ENCODE measurements at places on chromosomes 2 and 18.

GRCh38 chr2:148585696-148586095 is 58.9 kb upstream of the EPC2 start:
- no peak overlapping the region for H3K27ac ChIP-seq
- no peaks in the 10 kb centered on the region for H3K36me3 ChIP-seq
- H3K4me1 ChIP-seq, result peaks cover 4% of the 10 kb centered on the region
- DNase-seq, result no peak
- peaks cover 5% of the 10 kb centered on the region for H3K27me3 ChIP-seq

DNA sequence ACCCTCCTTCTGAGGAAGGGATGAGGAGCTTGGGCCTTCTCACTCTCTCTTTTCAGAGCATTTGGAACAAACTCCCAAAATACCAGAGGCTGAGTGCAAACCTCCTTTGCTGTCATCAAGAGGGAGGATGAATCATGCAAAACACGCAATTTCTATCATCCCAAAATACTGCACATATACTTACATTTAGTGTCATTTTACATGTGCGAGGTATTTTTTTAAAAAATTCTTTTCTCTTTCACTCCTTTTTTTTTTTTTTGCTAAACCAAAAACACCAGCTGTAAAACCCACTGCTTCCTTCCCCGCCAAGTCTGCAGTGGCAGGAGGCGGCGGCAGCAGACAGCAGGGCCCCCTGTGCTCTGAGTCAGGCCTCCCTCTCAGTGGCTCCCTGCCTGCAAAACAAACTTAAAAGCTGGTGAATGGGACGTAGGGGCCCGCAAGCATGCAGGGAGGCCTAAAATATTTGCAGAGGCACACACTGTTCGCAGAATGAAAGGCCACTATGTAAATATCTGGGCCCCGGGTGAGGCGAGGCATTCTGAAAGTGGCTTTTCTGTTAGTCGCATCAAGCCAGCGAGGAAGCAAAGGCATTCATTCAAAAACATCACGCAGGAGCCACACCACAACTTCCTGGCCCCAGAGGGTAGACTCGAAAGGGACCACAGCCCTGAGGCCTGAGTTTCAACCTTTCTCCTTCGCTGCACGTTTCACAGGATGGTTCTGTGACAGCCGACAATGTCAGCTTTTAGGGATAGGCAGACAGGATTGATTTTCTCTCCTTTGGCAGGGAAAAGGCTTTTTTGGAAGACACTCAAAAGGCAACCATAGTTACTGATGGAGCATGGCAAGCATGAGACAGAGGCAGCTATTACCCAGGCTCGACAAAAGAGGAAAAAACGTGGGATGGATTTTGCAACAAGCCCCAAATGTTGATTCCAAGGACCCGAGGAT is 73.4 kb downstream of the ACTR2 start:
- H3K27me3 ChIP-seq, result peaks cover 4% of the 10 kb centered on the region
- H3K27ac ChIP-seq, result peak overlapping the region; percentile 84
- peaks cover 21% of the 10 kb centered on the region for H3K36me3 ChIP-seq
- DNase-seq, result no peak
- H3K4me1 ChIP-seq, result peaks cover 37% of the 10 kb centered on the region
- peak overlapping the region; percentile 46 for H3K4me3 ChIP-seq

DNA sequence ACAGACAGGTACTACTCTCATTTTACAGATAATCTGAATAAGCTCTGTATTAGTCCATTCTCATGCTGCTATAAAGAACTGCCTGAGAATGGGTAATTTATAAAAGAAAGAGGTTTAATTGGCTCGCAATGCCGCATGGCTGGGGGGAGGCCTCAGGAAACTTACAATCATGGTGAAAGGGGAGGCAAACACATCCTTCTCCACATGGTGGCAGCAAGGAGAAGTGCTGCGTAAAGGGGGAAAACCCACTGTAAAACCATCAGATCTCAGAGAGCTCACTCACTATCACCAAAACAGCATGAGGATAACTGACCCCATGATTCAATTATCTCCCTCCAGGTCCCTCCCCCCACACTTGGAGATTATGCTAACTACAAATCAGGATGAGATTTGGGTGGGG is 254.4 kb downstream of the KCNE4 start:
- H3K27ac ChIP-seq, result no peak overlapping the region
- H3K4me3 ChIP-seq, result no peak overlapping the region
- H3K36me3 ChIP-seq, result no peaks in the 10 kb centered on the region
- H3K4me1 ChIP-seq, result no peaks in the 10 kb centered on the region
- DNase-seq, result no peak

GRCh38 chr18:50928551-50928950 is 39.3 kb upstream of the ELAC1 start:
- H3K27me3 ChIP-seq, result no peaks in the 10 kb centered on the region
- peaks cover 67% of the 10 kb centered on the region for H3K36me3 ChIP-seq
- no peak for DNase-seq
- H3K4me1 ChIP-seq, result no peaks in the 10 kb centered on the region
- no peak overlapping the region for H3K27ac ChIP-seq
- H3K4me3 ChIP-seq, result no peak overlapping the region

DNA sequence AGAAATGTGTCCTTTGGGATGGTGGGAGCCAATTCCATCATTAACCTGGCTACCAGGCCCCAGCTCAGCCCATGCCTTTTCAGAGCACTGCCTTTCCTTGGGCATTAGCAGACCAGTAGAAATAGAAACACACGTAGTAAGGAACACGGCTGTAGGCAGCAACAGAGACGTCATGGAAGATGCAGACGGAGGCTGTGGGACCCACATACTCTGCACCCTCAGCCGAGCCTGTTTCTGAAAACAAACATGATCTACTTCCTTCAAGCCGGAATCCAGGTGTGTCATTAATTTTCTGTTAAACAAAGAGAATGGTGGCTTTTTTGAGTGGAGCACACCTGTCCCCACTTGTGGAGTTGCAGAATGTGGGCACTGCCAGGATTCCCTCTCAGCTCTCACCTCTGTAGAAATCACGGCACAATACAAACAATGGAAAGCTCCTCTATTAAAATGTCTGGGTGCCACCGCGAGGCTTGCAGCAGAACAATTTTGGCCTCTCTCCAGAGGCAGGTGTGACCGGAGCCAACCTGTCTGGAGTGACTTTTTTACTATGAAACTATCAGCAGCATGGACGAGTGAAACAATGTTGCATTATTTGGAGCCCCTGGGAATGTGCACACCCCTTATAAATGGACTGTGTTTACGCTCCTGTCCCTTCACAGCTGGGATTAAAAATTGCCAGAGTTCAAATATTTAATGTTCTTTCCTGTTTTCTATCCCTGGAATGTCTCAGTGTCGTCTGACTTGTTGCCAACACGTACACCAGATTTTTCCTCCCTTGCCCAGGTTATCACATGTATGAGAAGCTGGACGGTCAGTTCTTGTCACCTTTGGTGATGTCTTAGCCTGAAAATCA is 31.7 kb downstream of the SPP2 start:
- DNase-seq, result no peak
- no peaks in the 10 kb centered on the region for H3K36me3 ChIP-seq
- H3K4me3 ChIP-seq, result no peak overlapping the region
- H3K27me3 ChIP-seq, result peaks cover 24% of the 10 kb centered on the region

- H3K27me3 ChIP-seq, result peaks cover 3% of the 10 kb centered on the region
- H3K36me3 ChIP-seq, result peaks cover 61% of the 10 kb centered on the region
- no peaks in the 10 kb centered on the region for H3K4me1 ChIP-seq
- no peak for DNase-seq
- no peak overlapping the region for H3K27ac ChIP-seq
Measured at GRCh38 chr2:168552450-168552856, 96.4 kb downstream of the CERS6 start.

- H3K4me1 ChIP-seq, result peaks cover 52% of the 10 kb centered on the region
- H3K4me3 ChIP-seq, result peak overlapping the region; percentile 97
- H3K27me3 ChIP-seq, result no peaks in the 10 kb centered on the region
- H3K36me3 ChIP-seq, result peaks cover 12% of the 10 kb centered on the region
- DNase-seq, result no peak
Measured at GRCh38 chr2:207167099-207167923, 1.6 kb upstream of the KLF7 start.

DNA sequence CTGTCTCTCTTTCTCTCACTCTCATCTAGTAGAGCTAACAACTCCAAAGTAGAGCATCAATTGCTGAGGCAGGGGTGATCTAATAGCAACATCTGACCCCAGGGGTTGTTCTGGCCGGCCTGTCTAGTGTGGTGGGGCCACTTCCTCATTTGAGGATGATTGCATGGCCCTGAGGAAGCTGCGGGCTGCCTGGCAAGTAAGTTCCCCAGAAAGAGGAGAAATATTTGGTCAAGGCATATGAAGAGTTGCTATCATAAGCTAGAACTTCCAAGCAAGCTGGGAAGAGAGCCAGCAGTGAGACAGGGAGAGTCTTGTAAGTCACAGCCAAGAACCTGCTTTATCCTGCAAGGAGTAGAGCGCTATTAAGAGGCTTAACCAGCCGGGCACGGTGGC is 50.8 kb upstream of the TMEM87B start:
- H3K27me3 ChIP-seq, result no peaks in the 10 kb centered on the region
- peaks cover 24% of the 10 kb centered on the region for H3K36me3 ChIP-seq
- no peak overlapping the region for H3K4me3 ChIP-seq
- DNase-seq, result no peak

- H3K4me1 ChIP-seq, result no peaks in the 10 kb centered on the region
- H3K4me3 ChIP-seq, result no peak overlapping the region
- peaks cover 6% of the 10 kb centered on the region for H3K27me3 ChIP-seq
- DNase-seq, result no peak
Measured at GRCh38 chr2:161952783-161953191, 121.2 kb downstream of the DPP4 start.

GRCh38 chr2:233395687-233396086 is 41.4 kb downstream of the DGKD start:
- no peak overlapping the region for H3K27ac ChIP-seq
- H3K4me3 ChIP-seq, result no peak overlapping the region
- peaks cover 18% of the 10 kb centered on the region for H3K4me1 ChIP-seq
- H3K27me3 ChIP-seq, result no peaks in the 10 kb centered on the region
- no peak for DNase-seq

- H3K4me1 ChIP-seq, result peaks cover 10% of the 10 kb centered on the region
- H3K27ac ChIP-seq, result peak overlapping the region; percentile 71
- H3K27me3 ChIP-seq, result peaks cover 22% of the 10 kb centered on the region
- no peak overlapping the region for H3K4me3 ChIP-seq
- no peak for DNase-seq
Measured at GRCh38 chr2:205895981-205896655, 189.9 kb downstream of the INO80D start.

DNA sequence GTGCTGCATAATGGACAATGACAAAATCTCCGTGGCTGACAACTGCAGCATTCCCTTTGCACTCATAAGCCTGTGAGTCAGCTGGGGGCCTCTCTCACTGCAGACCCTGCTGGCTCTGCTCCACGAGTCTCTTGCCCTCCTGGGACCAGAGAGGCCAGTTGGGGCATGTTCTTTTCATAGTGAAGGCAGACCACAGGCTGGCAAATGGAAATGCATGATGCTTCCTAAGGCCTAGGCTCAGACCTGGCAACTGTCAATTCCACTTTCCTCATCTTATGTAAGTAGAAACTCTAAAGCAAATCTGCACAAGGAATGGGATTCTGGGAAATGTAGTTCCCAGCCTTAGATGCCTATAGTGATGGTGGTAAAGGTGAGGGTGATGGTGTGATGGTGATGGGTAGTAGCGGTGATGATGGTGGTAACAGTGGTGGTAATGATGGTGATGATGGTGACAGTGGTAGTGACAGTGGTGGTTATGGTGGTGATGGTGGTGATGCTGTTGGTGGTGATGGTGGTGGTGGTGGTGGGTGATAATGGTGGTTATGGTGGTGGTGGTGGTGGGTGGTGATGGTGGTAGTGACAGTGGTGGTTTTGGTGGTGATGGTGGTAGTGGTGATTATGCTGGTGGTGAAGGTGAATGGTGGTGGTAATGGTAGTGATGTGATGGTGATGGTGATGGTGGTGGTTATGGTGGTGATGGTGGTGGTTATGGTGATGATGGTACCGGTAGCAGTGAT is 185.8 kb upstream of the ARL4C start:
- no peaks in the 10 kb centered on the region for H3K36me3 ChIP-seq
- H3K4me3 ChIP-seq, result no peak overlapping the region
- H3K4me1 ChIP-seq, result peaks cover 26% of the 10 kb centered on the region
- no peak overlapping the region for H3K27ac ChIP-seq

- no peaks in the 10 kb centered on the region for H3K27me3 ChIP-seq
- H3K4me3 ChIP-seq, result no peak overlapping the region
- H3K27ac ChIP-seq, result peak overlapping the region; percentile 51
- peaks cover 63% of the 10 kb centered on the region for H3K36me3 ChIP-seq
Measured at GRCh38 chr2:9380702-9381628, 42.4 kb downstream of the ITGB1BP1 start.

DNA sequence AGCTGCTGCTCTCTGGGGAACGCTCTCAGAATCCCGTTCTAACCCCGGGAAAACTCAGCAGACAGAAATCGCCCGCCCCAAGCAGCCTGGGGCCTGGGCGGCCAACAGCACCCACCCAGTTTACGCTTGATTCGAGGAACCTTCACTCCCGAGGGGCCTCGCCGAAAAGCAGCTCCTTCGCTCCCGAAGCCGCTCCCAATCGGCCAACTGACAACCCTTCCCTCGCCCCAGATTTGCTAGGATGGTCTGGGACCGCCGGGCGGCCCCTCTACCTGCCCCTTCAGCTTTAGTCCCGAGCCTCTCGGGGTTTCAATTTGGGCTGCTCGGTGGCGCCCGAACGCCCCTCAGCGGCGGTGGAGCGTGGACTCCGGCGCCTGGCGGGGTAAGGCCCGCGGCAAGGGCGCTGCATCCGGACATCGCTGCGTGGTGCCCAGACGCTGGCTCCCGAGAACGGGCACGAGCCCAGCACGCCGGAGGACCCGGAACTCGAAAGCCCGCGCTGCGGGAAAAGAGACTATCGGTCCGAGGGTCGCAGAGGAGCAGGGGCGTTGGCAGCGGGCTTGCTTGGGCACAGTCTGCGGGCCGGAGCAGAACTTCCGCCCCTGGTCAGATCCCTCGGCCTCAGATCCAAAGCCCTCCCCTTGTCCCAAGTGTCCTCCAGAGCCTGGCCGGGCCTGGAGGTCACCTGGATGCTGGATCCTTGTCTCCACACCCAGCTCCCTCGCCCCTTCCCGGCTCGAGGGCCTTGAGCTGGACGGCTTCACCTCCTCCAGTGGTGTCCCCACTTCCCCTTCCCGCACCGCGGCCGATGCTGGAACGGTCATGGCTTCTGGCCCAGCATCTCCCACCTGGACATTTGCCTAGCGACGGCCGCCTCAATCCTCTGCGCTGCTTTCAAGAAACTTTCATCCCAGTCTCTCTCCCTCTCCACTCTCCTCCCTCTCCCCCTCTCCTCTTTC is 3.0 kb upstream of the OTX1 start:
- peaks cover 93% of the 10 kb centered on the region for H3K27me3 ChIP-seq
- H3K4me1 ChIP-seq, result peaks cover 57% of the 10 kb centered on the region
- H3K27ac ChIP-seq, result no peak overlapping the region
- H3K36me3 ChIP-seq, result peaks cover 13% of the 10 kb centered on the region

- H3K4me1 ChIP-seq, result peaks cover 18% of the 10 kb centered on the region
- H3K27me3 ChIP-seq, result no peaks in the 10 kb centered on the region
- peaks cover 36% of the 10 kb centered on the region for H3K36me3 ChIP-seq
- no peak for DNase-seq
- H3K4me3 ChIP-seq, result no peak overlapping the region
- H3K27ac ChIP-seq, result no peak overlapping the region
Measured at GRCh38 chr2:33335516-33335915, 140.9 kb upstream of the RASGRP3 start.

GRCh38 chr2:229725716-229726574 is 11.6 kb upstream of the DNER start:
- peaks cover 21% of the 10 kb centered on the region for H3K27me3 ChIP-seq
- H3K36me3 ChIP-seq, result no peaks in the 10 kb centered on the region
- H3K4me1 ChIP-seq, result peaks cover 9% of the 10 kb centered on the region
- no peak overlapping the region for H3K4me3 ChIP-seq

GRCh38 chr2:159939946-159940345 is 122.5 kb downstream of the PLA2R1 start:
- H3K4me3 ChIP-seq, result no peak overlapping the region
- H3K36me3 ChIP-seq, result no peaks in the 10 kb centered on the region
- no peak for DNase-seq
- H3K4me1 ChIP-seq, result no peaks in the 10 kb centered on the region
- no peaks in the 10 kb centered on the region for H3K27me3 ChIP-seq

GRCh38 chr2:167929484-167929883 is 317.9 kb downstream of the STK39 start:
- H3K27ac ChIP-seq, result peak overlapping the region; percentile 85
- H3K4me1 ChIP-seq, result peaks cover 47% of the 10 kb centered on the region
- H3K27me3 ChIP-seq, result peaks cover 4% of the 10 kb centered on the region
- no peak overlapping the region for H3K4me3 ChIP-seq
